ENCODE measurements at places on chromosomes 2 and 18.

DNA sequence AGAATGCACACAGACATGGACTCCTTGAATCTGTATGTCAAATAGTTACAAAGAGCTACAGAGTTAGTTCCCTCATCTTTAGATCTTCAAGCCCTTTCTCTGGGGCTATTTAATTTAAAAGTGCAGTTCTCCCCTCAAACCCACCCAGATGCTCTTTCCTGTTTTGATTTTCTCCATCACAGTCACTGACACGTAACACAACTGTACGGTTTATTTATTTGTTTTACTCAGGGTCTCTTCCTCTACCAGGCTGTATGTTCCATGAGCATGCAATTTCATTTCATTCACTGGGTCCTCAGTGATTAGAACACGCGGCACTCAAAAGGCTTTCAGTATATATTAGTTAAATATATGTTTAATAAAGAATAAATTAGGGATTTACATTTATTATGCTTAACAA, 94.7 kb downstream of the DOCK10 start:
- no peak for DNase-seq

- no peak for DNase-seq
Observed at GRCh38 chr2:116732322-116732721, 1082.2 kb upstream of the DDX18 start.

DNA sequence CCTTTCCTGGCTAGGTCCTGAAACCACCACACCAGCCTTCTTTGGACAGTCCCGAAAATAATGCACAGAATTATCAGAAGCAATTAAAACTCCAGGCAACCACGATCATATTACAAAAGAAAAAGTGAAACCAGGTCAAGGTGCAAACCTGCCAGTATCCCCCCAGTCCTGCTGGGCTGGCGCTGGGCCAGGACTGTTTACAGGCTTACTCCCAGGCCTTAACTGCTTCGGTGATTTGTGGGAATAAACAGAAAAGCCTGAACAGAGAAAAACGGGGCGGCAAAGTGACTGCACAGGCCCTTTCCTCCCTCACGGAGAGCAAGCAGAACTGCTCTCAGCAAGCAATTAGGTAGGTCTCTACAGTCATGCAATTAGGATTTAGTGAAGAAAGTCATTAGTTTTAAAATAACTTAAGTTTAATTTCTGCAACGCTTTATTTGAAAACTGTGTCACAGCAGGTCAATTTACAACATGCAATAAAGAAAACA, 1.3 kb downstream of the HDAC4 start:
- DNase-seq = peak; percentile 16

DNA sequence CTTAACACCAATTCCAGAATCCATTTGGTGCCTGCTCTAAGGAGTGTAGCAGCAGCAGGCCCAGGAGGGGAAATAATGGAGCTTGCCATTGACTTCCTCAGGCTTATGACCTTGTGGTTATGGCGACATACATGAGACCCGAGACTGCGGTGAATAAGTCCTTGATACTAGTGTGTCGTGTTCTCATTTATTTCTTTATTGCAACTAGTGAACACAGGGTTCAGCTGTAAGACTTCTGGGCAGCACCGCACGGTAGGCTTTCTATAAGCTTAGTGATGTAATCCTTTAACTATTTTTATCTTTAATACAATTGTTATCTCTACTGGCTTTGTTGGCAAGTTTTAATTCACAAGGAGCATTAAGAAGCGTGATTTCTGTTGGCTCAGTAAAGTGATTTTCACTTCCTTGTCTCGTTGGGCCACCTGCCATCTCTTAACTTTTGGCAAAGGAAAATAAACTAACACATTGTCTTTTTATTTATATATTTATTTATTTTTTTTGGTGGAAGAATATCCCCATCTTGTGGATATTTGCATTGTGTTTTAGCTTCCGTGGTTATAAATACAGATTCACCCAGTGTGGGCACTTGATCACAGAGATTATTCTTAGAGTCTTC, 139.8 kb downstream of the LTBP1 start:
- no peak for DNase-seq
